ENCODE measurements at places on chromosomes 1 and 21.
A peak's percentile ranks its signal among the peaks of the same experiment; 100 is the strongest.

DNA sequence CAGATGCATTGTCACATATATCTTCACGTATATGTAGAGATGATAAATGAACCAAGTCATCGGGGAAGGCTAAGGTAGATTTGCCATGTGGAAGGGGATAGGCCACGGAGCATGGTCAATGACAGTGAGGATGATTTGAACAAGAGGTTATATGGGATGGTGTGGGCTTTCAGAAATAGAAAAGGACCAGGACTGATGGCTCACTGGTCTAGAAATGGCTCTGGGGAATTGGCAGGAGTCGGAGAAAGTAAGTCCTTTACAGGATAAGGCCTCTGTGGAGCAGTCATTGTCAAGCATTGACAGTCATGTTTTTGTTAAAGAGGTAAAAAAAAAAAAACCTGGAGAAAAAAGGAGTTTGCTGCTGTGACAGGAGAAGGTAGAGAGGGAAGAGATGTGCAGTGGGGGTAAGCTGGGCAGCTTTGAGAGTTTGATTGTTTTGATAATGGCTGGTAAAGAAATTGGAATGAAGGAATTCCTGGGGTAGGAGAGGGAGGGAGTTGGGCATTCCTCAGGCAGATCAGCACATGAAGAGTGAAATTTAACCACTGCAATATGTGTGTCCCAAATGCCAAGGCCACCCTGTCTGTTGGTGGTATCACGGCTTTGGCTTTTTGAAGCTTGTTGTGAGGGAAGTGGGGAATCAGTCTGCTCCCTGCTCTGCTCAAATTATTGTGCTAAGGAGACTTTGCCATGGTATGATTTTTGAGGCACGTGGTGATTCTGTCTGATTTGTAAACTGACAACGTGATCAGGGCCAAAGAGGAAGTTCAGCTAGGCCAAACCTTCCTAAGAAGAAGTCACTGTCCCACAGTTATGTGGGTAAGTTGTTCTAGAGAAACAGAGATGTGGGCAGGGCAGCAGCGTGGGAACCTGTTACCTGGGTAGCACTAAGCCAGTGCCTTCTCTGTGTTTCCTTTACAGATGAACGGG lies 26.0 kb downstream of the MACF1 start:
- DNase-seq: no peak

- no peak for DNase-seq
Observed at GRCh38 chr1:193367863-193368262, 181.4 kb upstream of the B3GALT2 start.

- DNase-seq: peak; percentile 17
Observed at GRCh38 chr1:228500901-228501871, 14.0 kb downstream of the RNF187 start.

DNA sequence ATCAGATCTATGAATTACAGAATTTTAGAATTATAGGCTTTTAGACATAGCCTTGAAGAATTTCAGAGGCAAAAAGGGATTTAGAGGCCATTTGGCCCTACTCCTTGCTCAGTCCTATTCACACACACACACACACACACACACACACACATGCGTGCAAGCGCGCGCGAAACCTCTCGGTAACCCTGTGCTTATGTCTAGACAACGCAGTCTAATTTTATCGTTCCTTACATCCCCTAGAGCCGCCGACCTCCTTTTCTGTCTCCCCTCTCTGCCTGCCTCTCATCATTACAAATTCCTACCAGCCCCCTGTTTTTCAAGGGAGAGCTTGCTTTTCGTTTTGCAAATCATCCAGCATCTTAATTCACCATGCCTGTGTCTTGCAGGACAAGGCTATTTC lies 252.1 kb downstream of the FOXD2 start:
- DNase-seq: no peak

- peak; percentile 59 for DNase-seq
Observed at GRCh38 chr1:43054961-43055360, 96.3 kb upstream of the SLC2A1 start.

DNA sequence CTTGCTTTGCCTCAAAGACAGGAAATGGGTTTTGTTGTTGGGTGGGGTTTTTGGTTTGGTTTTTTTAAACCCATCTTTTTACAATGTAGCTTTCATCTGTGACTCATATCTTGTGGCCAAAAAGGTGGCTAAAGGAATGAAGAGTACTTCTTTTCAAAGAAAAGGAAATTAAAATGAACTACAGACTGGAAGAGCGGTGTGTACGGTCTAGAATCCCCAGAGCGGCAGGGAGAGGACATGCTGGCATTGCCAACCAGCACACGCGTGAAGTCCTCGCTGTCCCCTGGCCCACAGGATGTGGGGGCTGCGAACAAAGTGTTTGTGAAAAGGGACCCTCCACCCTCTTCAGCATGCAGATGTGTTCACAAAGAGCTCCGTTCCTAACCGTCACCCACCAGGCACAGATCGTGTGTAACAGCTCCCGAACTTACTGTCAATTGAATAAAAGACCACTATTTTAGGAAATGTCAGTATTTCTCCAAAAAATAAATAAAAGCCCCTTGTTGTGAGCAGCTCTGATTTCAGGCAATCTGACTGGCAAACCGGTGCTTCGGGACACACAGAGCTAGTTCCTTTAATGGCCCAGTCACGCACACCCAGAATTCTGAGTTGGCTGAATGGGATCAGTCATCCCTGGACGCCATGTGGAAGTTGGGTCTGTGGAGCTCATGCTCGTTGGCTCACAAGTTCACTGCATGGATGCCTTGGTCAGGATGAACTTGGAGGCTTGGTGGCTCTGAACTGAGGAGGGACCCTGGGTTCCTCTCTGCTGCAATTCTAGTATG lies 602.9 kb downstream of the NPHP4 start:
- no peak for DNase-seq

GRCh38 chr1:172212124-172212523 lies 208.4 kb upstream of the C1orf105 start:
- DNase-seq: no peak

DNA sequence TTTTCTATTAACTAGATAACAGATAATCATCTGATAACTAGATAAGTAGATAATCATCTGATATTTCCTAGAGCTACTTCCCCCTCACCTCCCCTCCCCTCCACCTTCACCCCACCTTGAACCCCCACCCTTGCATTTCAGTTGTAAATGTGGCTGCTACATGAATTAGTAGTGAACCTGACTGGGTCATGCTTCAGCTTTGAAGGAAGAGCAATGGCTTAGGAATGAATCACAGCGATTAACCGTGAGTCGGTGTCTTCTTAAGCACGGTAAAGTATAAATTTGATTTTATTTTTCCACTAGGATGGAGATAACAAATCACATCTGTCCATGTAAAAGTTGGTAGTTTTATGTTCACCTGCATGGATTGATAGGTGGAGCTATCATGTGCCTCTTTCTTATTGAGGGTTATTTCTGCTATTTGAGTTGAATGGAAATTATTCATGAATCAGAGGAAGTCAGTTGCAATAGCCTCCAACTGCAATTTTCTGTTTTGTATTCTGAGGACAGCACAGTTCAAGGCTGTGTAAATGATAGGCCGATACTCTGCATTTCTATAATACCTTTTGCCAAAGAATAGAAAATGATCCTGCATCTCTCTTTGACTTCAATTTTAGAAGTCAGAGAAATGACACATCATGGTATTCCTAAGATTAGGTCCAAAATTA lies 235.0 kb downstream of the PTGER3 start:
- DNase-seq: no peak

DNA sequence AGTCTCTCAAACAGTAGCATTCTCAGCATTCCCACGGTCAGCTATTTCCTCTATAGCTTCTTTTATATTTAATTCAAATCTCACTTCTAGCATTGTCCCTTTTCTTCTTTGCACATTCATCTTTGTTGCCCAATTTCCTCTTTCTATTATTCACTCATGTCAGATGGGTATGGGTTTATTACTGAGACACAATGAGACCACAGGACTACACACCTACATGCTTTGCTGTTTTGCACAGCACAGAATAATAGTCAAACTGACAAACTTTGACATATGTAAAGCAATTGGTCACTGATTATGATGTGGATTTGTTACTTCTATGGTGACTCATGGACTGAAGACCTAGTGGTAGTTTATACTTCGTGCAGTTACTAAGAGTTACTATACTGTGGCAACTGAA lies 5.8 kb upstream of the CD1C start:
- DNase-seq: no peak

- DNase-seq: no peak
Observed at GRCh38 chr21:42452401-42453223, 43.4 kb downstream of the RSPH1 start.

GRCh38 chr21:26833011-26833410 lies 12.2 kb downstream of the ADAMTS1 start:
- DNase-seq: no peak

DNA sequence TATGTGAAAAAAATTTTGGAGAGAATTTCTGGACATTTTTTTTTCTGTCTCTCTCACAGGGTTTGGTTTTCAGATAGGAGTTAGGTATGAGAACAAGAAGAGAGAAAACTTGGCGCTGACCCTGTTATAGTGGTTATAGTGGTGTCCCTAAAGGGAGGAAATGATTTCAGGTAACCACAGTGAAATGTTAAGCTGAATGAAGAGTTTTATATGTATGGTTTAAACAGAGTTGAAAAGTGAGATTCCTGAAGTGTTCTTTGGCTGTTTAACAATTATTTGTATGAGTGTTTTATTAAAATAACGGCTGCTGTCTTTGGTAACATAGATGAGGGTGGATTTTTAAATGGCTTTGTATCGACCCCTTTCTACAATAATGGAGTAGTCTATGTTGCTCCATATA lies 6.3 kb downstream of the RBM15 start:
- DNase-seq: no peak

DNA sequence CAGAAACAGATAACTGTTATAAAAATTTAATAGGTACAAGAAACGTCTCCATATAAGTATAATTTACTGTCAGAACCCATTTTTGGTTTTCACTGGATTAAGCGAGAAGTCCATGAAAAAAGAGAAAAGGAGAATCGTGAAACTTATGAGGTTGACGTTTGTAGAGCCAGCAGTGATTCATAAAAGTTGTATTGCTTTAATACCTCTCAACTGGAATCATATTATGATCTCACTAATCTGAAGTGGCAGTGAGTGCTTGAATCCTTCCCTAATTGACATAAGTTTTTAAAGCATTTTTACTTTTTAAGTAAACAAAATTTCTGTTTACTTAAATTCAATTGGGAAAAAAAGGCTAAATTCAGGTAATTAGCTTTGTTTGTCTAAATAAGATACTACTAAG lies 315.3 kb downstream of the TPR start:
- no peak for DNase-seq

DNA sequence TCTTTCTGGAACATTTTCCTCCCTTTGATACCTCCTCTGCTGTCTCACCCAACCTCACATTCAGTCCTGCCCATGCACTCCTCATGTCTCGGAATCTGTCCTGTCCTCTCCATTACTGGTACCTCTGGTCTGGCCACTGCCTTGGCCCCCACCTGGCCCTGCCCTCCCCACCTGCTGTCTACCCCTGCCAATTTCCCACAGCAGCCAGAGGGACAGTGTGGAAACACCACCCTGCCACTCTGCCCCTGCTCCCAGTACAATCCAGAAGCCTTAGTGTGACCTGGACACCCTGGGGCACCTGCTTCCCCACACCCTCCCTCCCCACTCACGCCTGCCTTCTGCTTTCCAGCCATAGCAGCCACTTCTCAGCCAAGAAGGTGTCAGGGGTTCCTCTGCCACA lies 534.4 kb downstream of the MATN1 start:
- DNase-seq: no peak

DNA sequence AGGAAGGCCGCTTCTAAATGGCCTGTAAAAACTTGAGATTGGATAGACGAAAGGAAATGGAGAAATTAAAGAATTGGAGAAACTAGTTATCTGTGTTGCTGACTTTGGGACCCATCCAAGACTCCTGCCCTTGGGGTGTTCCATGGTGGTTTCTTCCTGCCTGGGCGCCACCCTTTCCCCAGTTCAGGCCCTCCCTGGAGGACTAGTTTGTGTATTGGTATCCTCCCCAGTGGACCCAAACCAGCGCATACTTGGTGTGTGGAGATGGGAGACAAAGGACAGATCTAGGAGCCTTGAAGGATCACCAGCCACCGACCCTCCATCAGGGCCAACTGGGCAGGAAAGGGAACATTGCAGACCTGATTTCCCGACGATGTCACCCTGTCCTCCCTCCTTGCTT lies 7.1 kb downstream of the SPATA46 start:
- no peak for DNase-seq

GRCh38 chr1:58005212-58005611 lies 541.3 kb downstream of the OMA1 start:
- no peak for DNase-seq

DNA sequence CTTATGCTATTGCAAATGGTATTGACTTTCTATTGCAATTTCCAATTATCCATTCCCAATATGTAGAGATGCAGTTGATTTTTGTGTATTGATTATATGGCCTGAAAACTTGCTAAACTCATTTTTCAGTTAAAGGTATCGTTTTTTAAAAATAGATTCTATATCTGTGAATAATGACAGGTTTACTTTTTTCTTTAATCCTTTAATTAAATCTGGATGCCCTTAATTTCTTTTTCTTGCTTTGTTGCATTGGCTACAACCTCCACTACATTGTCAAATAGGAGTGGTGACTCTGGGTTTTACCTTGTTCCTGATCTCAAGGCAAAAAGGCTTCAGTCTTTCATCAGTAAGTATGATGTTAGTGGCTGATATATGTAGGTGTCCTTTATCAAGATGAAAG lies 522.4 kb downstream of the MATN1 start:
- no peak for DNase-seq

DNA sequence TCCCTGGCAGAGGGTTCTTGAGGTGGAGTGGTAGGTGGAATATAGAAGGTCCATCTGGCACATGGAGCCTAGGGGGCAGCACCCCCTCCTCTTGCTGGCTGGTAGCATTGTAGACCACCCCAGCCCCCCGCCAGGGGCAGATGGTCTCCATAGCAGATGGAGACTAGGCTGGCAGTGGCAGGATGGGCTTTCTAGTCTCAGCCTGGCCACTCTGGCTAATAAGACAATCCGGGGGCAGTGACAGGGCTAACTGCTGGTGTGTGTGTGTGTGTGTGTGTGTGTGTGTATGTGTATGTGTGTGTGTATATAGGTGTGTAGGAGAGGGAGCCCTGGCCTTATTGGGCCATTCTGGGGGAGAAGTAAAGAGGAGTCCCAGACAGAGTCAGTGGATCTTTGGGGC lies 16.1 kb downstream of the UTP11 start:
- DNase-seq: no peak

- DNase-seq: no peak
Observed at GRCh38 chr1:184958554-184959353, 15.6 kb downstream of the NIBAN1 start.

- no peak for DNase-seq
Observed at GRCh38 chr1:64453688-64454087, 16.2 kb upstream of the CACHD1 start.

DNA sequence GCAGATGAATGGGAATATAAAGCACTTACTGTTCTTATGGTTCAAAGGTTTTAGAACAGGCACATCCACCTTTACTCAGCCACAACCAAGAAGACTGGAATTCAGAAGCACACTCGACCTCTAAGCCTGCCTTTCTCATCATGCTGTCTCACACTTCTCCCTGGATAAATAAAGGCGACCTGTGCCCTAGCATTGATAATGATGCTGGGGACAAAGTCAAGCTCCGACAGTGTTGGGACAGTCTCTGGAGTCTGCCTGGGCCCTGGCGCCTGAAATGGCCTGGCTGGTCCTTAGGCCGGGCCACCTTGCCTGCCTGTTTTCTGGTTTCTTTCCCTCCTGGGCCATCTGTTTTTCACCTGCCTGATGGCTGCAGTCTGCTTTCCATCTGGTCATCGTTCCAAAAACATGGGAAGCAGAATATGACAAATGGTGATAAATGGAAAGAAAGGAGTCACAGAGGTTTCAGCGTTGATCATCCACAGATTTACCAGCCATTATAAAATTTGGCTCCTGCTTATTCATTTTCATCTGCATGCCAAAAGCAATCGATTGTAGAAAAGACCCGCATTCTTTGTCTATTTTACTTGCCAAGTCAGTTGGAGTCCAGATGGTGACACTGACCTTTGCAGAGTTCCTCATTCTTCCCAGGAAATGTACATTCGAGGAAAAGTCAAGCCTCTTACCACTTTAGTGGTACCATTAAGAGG lies 91.2 kb upstream of the KCNJ15 start:
- no peak for DNase-seq
